Stimulated activated CD8-positive, alpha-beta memory T cell treated with anti-CD3 and anti-CD28 coated beads, Interleukin-4, amount 100 ng/mL, for 4 hours (primary cell): ENCODE measurements at places on chromosomes 2 and 18.

DNA sequence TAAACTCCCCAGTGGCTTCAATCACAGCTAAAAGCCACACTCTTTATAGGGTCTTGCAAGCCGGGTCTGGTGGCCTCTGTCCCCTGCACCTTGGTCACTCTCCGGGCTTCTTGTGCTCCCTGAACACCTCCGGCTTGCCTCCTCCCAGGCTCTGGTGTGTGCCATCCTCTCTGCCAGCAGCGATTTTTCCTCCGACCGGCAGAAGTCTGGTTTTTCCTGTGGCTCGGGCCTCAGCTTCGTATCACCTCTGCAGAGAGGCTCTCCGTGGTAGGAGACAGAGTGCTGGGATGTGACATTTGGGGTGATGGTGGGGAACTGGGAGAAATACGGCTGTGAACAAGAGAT is 58.8 kb upstream of the HPCAL1 start:
- DNase-seq = no peak

GRCh38 chr18:36419188-36419899 is 121.8 kb downstream of the FHOD3 start:
- no peak for DNase-seq

DNA sequence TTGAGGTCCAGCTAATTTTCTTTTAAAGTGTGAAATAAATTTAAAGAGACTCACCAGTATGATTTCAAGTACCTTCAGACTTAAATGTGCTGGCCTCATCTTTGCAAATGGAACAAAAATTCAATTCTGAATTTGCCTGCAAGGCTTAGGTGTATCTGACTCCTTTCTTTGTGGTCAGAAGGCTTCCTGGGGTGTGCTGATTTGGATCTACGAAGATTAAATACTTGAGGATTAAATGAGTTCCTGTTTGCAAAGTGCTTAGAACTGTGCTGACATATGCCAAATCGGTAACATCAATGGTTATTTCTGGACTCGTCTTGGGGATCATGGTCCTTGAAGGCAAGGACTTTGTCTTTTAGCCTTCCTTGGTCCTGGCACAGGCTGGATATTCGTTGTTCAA is 9.7 kb downstream of the KLHL29 start:
- DNase-seq = no peak

DNA sequence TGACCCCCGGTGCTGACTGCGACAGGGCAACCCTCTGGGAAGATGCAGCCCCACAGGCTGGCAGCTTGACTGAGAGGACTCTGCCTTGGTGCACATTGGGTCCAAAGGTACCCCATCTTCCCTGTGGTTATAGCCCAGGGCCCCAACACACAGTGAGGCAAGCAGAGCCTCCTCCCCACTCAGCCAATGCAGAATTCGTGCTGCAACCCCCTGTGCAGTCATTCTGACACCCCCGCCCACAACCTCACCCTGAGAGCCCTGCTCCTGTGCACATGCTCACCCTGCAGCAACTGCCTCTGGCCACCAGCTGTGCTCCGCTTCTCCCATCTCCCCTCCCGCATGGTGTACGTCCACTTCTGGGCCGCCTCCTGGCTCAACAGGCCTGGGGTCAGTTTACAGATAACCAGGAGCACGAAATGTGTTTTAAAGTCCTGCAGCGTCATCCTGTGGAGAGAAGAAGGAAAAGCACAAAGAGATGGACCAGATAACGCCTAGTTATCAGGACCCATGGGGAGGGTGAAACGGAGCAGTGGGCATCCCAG is 24.4 kb downstream of the CAPN14 start:
- DNase-seq = no peak

- DNase-seq = no peak
Observed at GRCh38 chr2:168723275-168723899, 79.0 kb upstream of the NOSTRIN start.

DNA sequence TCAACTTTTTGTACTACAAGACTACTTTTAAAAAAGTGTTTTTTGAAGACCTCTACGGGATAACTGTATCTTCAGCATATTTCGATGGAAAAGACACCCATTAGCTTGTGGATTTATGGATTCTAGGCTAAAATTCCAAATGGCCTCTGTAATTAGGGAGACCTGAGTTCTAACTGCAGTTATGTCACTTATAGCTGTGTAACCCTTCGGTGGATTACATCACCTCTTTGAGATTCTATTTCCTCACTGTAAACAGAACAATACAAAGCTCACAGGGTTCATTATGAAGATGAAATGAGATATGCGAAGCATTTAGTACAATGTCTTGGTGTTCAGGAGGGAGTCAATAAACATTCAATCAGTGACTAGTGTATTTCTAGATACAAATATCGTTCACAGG is 24.2 kb downstream of the LMAN2L start:
- no peak for DNase-seq

- no peak for DNase-seq
Observed at GRCh38 chr2:12584338-12584737, 132.4 kb upstream of the TRIB2 start.

GRCh38 chr2:207491956-207492355 is 37.8 kb upstream of the CREB1 start:
- no peak for DNase-seq

DNA sequence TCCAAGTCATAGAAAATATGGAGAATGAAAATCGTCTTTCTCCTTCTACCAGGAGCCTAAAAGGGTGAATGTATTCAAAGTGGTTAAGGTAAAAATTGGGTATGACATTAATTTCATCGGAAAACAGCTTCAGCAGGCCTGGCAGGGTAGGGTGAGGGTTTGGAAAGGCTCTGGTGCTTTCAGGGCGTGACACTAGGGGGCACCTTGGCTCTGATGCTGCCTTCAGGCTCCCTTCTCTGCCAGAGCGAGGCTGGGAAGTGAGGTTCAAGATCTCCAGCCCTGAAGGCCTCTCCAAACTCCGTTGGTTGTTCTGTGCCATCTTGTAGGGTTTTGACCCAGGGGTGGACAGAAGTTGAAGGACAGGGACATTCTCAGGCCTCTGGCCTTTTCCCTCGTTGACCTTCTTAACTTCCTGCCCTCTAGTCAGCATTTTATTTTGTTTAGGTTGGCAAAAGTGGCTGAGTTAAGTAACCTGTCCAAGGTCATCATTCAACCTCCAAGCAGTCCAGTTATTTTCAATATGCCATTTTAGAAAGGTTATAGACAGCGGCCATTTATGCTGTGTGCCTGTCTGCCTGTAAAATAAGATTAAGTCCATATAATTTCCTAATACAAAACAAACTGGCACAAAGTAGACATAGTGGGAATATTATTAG is 40.3 kb downstream of the EML6 start:
- no peak for DNase-seq

DNA sequence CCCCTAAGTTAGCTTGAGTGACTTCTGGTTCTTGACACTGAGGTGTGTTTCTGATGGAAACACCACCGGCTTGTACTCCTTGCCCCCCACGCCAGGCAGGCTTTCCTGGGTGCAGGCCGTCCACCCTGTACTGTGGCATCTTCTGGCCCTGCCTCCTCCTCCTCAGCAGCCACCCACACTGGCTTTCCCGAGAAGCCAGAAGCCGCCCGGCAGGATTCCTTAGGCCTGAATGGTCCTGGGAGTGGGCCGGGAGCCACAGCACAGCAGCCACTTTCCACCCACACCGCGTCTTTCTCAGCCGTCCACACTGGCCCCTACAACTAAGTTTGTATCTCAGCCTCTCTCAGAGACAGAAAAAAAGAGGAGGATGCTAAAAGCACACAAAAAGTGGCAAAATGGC is 2.1 kb upstream of the HSBP1L1 start:
- DNase-seq = no peak

DNA sequence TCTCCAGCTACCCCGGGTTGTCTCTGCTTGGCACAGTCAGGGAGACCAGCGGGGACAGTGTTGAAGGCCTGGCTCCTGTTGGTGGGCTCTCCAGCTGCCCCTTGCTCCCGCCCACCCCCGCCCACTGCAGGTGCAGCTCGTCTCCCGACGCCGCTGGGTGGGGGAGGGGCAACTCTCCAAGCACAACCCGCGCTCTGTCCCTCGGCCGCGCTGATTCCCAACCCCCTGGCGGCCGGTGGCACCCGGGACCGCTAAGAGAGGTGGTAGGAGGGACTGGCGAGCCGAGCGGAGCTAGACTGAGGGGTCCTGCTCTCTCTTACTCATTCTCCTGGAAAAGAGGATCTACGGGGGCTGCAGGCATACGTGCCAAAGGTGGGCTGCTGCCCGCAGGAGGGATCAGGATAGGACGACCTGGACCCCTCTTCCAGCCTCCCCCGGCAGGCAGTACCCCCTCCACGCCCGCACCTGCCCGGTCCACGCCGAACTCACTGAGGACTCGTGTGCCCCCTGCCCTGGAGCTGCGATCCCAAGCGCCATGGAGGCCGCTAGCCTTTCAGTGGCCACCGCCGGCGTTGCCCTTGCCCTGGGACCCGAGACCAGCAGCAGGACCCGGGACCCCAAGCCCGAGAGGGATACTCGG is 44.5 kb downstream of the DDX18 start:
- no peak for DNase-seq

- DNase-seq = no peak
Observed at GRCh38 chr2:60735496-60736250, 20.4 kb upstream of the PAPOLG start.

GRCh38 chr18:59616501-59616900 is 80.7 kb downstream of the CCBE1 start:
- no peak for DNase-seq

- DNase-seq = no peak
Observed at GRCh38 chr2:83972128-83972527, 487.0 kb downstream of the SUCLG1 start.

DNA sequence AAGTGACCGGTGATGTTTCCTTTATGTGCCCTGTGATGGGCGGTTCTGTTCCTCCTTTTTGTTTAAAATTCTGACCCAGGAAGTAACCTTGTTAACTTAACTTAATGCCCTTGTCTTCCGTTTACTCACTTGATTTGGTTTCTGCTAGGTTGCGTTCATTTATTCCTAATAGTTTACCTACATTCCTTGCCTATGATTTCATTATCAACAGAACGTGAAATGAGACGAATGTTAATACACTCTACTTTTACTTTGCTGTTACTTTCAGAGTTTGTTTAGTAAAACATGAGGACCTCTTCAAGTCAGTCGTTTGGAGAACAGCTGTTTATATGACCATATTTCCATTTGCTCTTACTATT is 638 bp downstream of the CEP192 start:
- no peak for DNase-seq
